Peyer's patch (tissue), 4 donors: ENCODE measurements at places on chromosomes 3 and 15. TPM values are rescaled to one million over a fixed set of nuclear protein-coding genes. Genes with fewer than 3 reads are reported as not detected.

The PTPRG gene
- 46.2 TPM for total RNA-seq

The LAMB2 gene
- 476 TPM for total RNA-seq

The SLC12A1 gene
- not detected for total RNA-seq

The CELF6 gene
- total RNA-seq = not detected

The FAM227B gene
- 2.5 TPM for total RNA-seq

GRCh38 chr15:85974348-85974705 lies 105.3 kb upstream of the AGBL1 start:
- no peak overlapping the region for H3K27ac ChIP-seq
- no peak overlapping the region for H3K4me3 ChIP-seq
- H3K4me1 ChIP-seq = no peaks in the 10 kb centered on the region
- no peak for DNase-seq

GRCh38 chr3:26347150-26347549 lies 275.4 kb upstream of the LRRC3B start:
- H3K27ac ChIP-seq = no peak overlapping the region
- no peaks in the 10 kb centered on the region for H3K4me1 ChIP-seq

GRCh38 chr3:9195390-9195789 lies 54.1 kb downstream of the SRGAP3 start:
- H3K27me3 ChIP-seq = no peaks in the 10 kb centered on the region
- H3K4me3 ChIP-seq = no peak overlapping the region
- DNase-seq = no peak
- H3K27ac ChIP-seq = no peak overlapping the region

DNA sequence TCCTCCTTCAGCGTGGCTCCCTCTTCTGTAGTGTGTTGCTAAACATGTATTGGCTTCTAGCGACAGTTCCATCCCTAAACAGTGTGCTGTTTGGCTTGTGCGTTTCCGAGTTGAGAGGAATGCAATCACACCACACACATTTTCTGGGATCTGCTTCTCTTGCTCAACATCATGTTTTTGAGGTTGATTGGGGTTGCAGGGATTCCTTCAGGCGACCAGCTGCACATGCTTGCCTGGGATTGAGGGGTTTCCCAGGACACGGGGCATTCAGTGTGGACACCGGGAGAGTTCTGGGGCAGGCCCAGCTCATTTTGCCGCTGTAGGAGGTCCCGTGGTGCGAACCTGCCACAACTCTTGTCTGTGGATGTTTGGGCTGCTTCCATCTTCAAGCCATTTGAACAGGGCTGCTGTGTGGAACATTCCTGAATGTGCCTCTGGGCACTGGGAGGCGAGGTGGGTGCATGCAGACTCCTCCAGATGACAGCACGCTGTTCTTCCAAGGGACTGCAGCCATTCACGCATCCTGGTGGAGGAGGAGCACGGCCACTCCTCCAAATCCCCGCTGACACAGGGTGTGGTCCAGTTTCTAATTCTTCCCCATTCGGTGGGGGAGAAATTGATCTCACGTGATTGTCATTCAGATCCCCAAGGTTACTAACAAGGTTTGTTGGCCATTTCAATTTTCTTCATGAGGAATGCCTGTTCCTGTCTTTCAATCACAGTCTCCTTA lies 82.8 kb downstream of the PLXNA1 start:
- no peaks in the 10 kb centered on the region for H3K27me3 ChIP-seq
- H3K27ac ChIP-seq = no peak overlapping the region
- no peaks in the 10 kb centered on the region for H3K4me1 ChIP-seq
- no peak overlapping the region for H3K4me3 ChIP-seq

DNA sequence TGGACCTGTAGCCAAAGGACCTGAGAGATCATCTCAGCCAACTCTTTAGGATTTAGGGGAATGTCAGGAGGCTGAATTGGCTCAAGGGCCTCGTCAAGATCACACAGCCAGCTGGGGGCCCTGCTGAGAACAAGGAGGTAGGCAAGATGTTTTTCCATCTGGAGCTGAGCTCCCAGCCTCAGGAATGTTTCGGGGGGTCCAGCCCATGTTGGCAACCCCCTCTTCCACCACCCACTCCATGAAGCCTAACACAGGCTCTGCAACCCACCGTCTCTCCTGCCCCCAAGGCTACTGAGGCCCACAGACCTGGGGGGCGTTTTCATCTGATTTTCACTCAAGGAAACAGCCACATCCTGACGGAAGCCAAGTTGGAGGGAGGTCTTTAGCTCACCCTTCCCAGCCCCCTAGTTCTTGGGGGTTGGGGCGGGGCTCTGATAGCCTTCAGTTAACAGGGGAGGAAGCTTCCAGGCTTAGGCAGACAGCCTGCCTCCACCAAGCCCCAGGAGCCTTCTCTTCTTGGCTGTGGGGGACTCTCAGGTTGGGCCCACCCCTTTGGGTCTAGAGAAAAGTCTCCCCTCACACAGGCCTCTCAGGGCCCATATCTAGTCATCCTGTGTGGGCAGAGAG lies 48.8 kb downstream of the EPHB3 start:
- no peak for DNase-seq
- H3K27me3 ChIP-seq = no peaks in the 10 kb centered on the region
- H3K27ac ChIP-seq = no peak overlapping the region

DNA sequence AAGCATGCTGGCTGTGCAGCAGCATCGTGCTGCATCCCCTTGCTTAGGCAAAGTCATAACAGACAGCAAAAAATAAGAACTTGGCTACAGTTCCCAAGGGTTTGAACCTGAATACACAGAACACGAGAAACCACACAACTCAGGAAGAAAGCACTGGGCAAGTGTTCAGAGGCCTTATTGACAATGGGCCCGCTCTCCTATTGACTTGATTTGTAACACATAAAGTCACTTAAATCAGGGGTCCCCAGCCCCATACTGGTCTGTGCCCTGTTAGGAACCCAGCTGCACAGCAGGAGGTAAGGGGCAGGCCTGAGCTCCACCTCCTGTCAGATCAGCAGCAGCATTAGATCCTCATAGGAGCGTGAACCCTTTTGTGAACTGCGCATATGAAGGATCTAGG lies 145.1 kb downstream of the LSAMP start:
- no peaks in the 10 kb centered on the region for H3K4me1 ChIP-seq
- H3K4me3 ChIP-seq = no peak overlapping the region
- H3K36me3 ChIP-seq = no peaks in the 10 kb centered on the region
- H3K27me3 ChIP-seq = no peaks in the 10 kb centered on the region

DNA sequence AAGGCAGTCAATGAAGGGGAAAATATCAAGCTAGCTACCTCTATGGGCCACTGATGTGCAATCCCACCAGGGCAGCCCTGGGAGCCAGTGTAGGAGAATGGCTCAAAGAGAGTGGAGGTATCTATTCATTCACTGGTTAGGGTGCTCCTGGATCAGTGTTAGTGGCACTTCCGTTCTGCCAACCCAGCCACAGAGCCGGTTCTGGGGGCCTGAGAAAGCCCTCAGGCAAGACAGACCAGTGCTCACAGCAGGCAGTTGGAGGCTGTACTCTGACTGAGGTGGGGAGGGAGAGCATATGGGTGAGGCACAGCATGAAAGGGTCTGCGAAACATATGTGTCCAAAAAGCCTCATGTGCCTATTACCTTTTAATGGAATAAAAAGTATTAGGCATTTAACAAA lies 109.3 kb downstream of the KCNMB2 start:
- DNase-seq = no peak
- no peaks in the 10 kb centered on the region for H3K4me1 ChIP-seq
- H3K36me3 ChIP-seq = no peaks in the 10 kb centered on the region
- no peak overlapping the region for H3K27ac ChIP-seq
- H3K4me3 ChIP-seq = no peak overlapping the region

- no peak overlapping the region for H3K27ac ChIP-seq
- no peaks in the 10 kb centered on the region for H3K4me1 ChIP-seq
- H3K27me3 ChIP-seq = no peaks in the 10 kb centered on the region
- DNase-seq = no peak
- H3K4me3 ChIP-seq = no peak overlapping the region
Measured at GRCh38 chr15:69386284-69386683, 27.9 kb upstream of the KIF23 start.

DNA sequence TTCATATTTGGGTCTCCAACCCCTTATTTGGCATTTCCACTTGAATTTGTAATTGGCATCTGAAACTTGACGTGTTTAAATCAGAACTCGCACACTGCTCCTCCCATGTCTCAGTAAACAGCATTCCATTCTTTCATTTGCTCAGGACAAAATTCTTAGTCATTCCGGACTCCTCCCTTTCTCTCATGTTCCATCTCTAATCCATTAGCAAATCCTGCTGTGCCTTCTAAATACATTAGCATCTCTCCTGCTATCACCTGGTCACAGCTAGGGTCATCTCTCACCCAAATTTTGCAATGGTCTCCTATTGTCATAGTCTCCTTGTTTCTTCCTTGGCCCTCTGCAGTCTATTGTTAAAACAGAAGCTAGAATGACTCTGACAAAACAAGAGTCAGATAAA lies 119.9 kb upstream of the CADPS start:
- H3K27me3 ChIP-seq = no peaks in the 10 kb centered on the region
- no peaks in the 10 kb centered on the region for H3K4me1 ChIP-seq
- no peaks in the 10 kb centered on the region for H3K36me3 ChIP-seq
- no peak overlapping the region for H3K27ac ChIP-seq
- no peak overlapping the region for H3K4me3 ChIP-seq

DNA sequence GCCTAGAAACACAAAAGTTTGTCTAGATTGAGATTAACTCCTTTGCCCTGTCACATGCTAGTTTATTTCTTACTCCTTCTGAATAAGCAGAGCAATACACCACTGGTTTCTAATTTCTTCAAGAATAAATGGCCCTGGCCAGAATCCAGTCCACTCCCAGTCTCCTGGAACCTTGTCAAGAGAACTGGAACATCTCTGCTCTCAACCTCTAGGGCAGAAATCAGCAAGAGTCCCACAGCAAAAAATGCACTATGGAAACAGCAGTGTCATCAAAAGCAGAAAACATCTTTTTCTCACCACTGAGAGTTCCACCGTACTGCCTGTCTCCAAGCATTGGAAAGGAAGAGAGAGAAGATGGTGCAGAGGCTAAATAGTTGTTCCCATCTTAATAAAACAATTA lies 35.9 kb upstream of the PPP2R3A start:
- H3K27me3 ChIP-seq = no peaks in the 10 kb centered on the region
- DNase-seq = no peak
- H3K27ac ChIP-seq = no peak overlapping the region

DNA sequence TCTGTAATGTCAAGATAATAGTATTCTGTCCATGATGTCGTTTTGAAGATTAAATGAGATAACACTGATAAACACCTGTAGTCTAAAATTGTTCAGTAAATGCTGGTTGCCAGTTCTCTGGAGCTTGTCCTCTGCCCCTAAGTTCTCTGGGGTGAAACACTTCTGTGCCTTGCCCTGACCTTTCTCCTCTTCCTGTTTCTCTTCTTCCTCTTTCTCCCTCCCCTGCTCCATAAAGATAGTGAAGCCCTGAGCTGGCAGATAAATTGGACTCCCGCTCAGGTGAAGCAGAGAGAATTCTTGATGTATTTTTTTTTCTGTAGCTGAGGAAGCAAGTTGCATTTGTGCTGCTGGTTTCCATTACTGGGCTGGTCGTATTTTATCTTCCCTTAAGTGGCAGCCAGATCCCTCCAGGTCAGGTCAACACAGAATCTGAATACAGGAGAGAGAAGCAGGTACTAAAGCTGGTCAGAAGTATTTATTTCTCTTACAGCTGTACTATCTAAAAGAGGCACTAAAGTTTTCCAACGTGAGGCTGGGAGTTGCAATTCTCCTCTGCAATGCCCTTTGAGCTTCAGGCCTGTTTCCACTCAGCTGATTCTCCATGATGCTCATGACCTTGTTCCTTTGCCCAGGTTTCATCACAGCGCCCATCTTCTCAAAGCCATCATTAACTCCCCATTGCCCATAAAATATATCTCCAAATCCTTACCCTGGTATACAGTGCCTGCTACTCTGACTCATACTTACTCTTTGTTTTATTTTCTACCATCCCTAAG lies 319.3 kb upstream of the CFAP20DC start:
- H3K4me1 ChIP-seq = no peaks in the 10 kb centered on the region
- H3K4me3 ChIP-seq = no peak overlapping the region
- DNase-seq = no peak
- H3K36me3 ChIP-seq = no peaks in the 10 kb centered on the region
- no peak overlapping the region for H3K27ac ChIP-seq
- no peaks in the 10 kb centered on the region for H3K27me3 ChIP-seq

- H3K36me3 ChIP-seq = no peaks in the 10 kb centered on the region
- H3K4me3 ChIP-seq = no peak overlapping the region
- DNase-seq = no peak
- no peaks in the 10 kb centered on the region for H3K4me1 ChIP-seq
- H3K27ac ChIP-seq = no peak overlapping the region
Measured at GRCh38 chr3:152365766-152366593, 97.3 kb downstream of the MBNL1 start.

- no peaks in the 10 kb centered on the region for H3K4me1 ChIP-seq
- no peaks in the 10 kb centered on the region for H3K27me3 ChIP-seq
- H3K27ac ChIP-seq = no peak overlapping the region
- no peak for DNase-seq
Measured at GRCh38 chr3:115670911-115671310, 47.6 kb downstream of the GAP43 start.

DNA sequence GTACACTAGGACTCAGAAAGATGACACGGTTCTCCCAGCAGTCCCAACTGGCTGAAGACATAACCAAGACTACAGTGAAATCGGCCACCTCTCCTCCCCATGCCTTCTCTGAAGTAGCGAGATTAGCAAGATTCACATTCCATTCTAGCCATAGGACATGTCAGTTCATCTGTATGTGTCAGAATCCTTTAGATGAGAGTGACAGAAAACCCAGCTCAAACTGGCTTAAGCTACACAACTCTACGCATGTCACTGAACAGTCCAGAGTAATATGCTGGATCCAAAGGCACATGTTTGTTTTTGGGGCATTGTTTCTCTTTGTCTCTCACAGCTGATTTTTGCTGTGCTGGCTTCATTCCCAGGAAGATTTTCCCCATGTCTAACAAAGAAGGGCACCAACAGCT lies 75.8 kb downstream of the RARB start:
- no peaks in the 10 kb centered on the region for H3K4me1 ChIP-seq
- H3K4me3 ChIP-seq = no peak overlapping the region
- H3K27me3 ChIP-seq = no peaks in the 10 kb centered on the region
- no peak for DNase-seq
- H3K36me3 ChIP-seq = no peaks in the 10 kb centered on the region
